Right kidney (tissue), 9 donors: ENCODE measurements at places on chromosomes 2 and 18.

- DNase-seq, result no peak
Measured at GRCh38 chr2:85431570-85432205, 13.2 kb downstream of the SH2D6 start.

- DNase-seq, result no peak
Measured at GRCh38 chr2:234211797-234212196, 161.3 kb downstream of the SPP2 start.

DNA sequence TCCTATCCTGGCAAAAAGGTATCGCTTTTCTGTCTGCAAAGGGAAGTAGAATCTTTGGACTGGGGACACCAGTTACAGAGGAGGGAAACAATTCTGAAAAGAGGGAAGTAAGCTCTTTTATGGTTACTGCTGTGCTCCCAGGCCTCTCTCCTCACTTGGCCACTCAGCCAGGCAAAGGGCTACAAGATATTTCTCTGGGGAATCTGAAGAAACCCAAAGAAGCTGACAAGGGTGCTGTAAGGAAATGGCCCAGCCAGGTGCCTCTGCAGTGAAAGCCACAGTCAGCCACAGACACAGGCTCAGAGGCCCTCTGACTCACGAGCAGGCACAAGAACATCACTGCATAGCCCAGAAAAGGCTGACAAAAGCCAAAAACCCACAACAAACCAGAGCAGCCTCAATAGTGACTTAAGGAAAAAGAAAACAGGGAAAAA is 5.8 kb downstream of the HDLBP start:
- no peak for DNase-seq

DNA sequence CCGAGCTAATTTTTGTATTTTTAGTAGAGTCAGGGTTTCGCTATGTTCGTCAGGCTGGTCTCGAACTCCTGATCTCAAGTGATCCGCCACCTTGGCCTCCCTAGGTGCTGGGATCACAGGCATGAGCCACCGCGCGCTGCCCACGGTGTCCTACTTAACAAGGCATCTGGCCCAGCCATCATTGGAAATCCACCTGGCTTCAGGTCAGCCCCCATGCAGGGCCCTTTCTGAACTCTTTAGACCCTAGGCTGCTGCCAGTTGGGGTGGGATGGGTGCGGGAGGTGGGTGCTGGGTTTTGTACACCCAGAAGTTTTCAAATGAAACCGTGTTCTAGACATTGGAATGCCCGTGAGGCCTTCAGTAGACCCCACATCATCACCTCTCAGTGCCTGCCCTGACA is 26.6 kb upstream of the NT5DC4 start:
- no peak for DNase-seq

DNA sequence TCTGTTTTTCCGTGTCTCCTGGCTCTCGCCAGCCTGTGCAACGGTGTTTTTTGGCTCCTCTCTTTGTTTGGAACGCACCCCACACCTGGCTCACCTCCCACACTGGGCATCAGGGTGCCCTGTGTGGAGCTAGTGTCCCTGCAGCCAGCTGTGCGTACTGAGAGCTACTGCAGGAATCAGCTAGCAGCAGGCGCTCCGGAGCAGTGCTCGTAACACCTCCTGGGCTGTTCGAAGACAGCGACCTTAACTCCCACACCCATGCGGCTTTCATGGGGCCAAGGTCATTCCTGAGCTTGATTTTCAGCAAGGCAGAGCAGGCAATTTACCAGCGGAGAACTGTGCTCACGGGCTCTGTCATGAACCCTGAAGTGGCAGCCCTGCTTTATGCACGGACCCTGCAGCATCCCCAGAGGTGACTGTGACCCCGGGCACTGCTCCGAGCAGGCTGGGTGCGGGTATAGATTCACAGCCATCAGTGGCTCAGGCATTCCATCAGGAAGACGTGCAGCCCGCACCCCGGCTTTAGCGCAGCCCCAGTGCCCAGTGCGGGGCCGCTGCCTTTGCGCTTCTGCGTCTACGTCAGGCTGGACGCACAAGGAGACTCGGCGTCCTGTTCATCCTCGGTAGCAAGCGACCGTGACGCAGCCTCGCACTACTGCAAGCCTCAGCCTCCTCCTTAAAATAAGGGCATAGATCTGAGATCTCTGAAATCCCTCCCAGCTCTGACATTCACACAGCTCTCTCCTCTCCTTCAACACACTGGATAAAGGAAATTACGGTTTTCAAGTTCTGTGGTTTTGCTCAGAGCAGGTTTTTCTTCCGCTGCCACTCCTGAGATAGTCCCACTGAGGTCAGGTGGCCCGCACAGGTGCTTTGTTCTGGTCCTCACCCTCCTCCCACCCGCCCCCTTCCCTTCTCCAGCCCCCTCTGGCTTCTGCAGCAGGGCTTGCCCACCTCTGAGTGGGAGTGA is 58.2 kb downstream of the ADI1 start:
- DNase-seq, result no peak

- DNase-seq, result no peak
Measured at GRCh38 chr18:67514901-67515540, 1.5 kb downstream of the DSEL start.

DNA sequence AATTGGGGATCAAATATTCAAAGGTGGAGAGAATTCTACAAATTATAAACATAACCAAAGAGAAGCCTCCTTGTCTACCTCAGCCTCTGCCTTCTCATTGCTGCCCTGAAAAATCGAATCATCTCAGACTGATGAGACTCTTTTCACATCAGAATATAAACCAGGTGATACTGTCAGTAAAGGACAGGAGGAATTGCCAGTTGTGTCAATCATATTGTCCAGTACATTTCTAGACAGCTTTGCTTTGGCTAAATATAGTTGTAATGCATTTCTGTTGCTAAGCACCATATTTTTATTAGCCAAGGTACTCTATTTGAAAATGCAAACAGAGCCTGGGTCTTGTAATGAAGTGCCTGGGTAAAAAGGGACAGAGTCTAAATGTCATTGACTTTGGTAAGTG is 92.6 kb upstream of the TLK1 start:
- no peak for DNase-seq

DNA sequence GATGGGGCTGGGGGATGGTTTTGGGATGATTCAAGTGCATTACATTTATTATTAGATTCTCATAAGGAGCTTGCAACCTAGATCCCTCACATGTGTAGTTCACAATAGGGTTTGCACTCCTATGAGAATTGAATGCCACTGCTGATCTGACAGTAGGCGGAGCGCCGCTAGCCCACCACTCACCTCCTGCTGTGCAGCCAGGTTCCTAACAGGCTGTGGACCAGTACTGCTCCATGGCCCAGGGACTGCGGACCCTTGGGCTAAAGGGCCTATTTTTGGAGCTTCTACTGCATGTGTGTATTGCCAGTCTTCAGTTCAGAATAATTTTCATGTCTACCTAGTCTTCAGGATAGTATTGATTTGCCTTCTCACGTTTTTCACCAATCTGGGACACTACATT is 165.3 kb upstream of the TWIST2 start:
- no peak for DNase-seq

DNA sequence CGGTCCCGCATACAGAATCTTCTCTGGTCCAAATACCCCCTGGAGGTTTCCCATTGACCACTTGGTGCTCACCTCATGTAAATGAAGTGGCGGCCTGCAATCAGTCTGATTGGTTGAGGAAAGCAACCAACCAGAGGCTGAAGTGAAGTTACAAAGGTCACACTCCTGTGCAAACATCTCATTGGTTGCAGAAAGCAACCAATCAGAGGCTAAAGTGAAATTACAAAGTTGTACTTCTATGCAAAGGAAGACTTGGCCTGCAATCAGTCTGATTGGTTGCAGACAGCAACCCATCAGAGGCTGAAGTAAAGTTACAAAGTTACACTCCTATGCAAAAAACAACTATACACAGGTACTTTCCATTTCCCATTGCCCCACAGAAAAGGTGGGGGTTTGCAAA is 2.5 kb upstream of the SP100 start:
- no peak for DNase-seq

GRCh38 chr2:221596192-221596591 is 24.1 kb upstream of the EPHA4 start:
- no peak for DNase-seq

- no peak for DNase-seq
Measured at GRCh38 chr2:180695586-180696401, 284.6 kb upstream of the UBE2E3 start.

- no peak for DNase-seq
Measured at GRCh38 chr2:219483451-219484342, 15.0 kb upstream of the GMPPA start.

DNA sequence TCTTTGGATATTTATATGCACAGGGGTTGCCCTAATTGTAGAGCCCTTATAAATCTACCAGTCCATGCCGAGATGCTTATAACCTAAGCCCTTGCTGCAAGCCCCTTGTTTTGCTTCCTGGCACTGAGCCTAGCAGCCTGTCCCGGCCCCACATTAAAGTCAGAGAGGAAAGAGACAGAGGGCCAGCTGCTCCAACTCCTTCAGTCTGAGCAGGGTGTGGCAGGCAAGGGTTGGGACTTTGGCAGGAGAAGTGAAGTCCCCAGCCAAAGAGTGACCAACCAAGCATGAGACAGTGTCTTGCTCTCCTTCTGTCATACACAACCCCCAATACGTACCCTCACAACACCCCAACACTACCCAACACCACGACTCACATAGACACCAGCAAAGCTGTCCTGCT is 54.7 kb upstream of the FZD7 start:
- DNase-seq, result no peak

DNA sequence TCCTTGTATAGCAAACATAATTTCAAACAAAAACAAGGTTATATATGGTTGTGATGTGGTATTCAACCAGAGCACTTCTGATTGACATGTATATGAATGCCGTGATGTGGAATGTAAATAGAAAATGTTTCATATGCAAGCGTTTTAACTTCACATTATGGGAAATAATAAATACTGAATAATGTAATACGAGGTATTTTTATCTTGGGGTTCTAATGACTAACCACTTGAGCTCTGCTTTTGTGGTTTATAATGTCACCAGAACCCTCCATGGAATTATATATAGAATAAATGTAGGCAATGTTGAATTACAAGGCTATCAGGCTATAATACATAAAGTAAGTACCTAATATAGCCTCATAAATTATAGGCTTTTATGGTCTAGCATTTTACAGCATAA is 72.4 kb downstream of the ZNF521 start:
- DNase-seq, result no peak

GRCh38 chr2:86284401-86284841 is 53.0 kb downstream of the REEP1 start:
- no peak for DNase-seq

DNA sequence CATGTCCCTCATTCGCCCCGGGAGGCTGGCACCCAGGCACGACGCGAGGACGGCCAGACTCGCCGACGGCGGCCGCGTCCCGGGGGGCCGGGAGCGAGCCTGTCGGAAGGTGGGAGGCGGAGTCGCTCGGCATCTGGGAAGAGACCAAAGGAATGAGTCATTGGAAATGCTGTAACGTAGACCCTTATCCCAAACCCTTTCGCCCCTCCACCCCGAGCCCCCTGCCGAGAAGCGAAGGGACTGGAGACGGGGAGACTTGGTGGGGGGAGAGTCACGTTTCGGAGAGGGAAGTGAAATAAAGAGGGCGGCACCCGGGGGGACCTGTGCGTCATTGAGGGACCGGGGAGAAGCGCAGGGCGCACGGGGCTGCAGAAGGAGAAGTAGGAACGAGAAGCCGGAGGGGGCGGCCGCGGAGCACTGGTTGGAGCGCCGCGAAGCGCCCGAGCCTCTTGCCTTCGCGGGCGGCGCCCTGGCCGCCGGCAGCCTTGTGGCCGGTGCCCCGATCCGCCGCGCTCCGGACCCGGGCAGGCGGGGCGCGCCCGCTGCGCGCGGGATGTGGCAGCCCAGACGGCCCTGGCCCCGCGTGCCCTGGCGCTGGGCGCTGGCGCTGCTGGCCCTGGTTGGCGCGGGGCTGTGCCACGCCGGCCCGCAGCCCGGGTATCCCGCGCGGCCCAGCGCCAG is at the start of gene EMILIN2:
TSS of gene EMILIN2 (plus strand) at position 371 of the 681 bp plus-strand sequence. CDS start at position 554, 183 bp downstream.
- peak; percentile 77 for DNase-seq
